Stimulated activated CD8-positive, alpha-beta memory T cell treated with anti-CD3 and anti-CD28 coated beads, Interleukin-4, amount 100 ng/mL, for 1 hour (primary cell): ENCODE measurements at places on chromosomes 4 and X.

DNA sequence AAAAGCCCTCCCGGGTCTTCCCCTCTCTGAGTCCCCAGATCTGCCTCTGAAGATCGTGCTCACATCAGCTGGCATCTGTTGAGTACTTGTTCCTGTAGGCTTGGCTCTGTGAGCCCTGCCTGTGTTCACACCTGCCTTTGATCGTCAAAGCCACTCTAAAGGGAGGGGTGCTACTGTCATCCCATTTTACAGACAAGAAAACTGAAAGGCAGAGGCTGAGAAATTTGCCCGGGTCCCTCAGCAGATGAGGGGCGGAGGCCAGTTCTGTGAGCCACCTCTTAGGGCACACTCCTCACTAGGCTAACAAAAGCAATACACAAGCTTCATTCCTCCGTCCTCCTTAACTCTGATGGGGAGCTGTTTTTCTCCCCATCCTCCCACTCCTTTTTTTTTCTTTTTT lies 655 bp downstream of the CYTL1 start:
- DNase-seq, result no peak

GRCh38 chr4:22202246-22202974 lies 253.8 kb upstream of the KCNIP4 start:
- no peak for DNase-seq

DNA sequence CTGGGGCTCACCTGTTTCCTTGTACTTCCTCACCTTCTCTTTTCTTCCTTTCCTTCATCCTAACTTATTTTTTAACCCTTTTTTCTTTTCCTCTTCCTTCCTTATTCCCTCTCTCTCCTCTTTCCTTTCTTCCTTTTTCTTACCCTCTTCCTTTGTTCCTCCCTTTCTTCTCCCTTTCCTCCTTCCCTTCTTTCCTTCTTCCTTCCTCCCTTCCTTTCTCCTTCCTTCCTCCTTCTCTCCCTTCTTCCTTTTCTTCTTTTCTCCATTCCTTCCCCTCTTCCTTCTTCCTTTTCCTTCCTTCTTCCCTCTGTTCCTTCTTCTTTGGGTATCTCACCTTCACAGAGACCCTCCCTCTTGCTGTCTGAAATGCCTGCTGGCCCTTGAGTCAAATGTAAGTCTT lies 22.1 kb upstream of the CBR4 start:
- no peak for DNase-seq

DNA sequence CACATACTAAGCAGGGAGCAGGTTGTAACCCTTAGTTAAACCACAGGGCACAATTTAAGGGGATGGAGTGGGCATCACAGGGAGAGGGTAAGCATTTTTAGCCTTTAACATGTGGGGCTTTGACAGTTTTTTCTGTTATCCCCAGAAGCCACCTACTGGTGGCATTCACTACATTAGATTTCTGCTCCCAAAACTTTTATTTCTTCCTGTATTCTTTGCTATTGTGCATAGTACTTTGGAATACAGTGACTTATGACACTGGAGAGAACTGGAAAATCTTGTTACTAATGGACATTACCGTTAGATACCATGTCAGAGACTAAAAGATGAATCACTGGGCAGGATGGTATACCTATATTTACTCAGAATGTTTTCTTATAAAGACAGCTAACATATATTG lies 7.3 kb downstream of the TRIM75 start:
- DNase-seq, result no peak

GRCh38 chrX:10041383-10041782 lies 74.2 kb downstream of the CLDN34 start:
- no peak for DNase-seq

- no peak for DNase-seq
Observed at GRCh38 chrX:102517326-102517725, 787 bp upstream of the TMSB15A start.

GRCh38 chr4:177986236-177986635 lies 544.0 kb upstream of the AGA start:
- no peak for DNase-seq

- no peak for DNase-seq
Observed at GRCh38 chr4:54942721-54943120, 182.7 kb downstream of the KDR start.

DNA sequence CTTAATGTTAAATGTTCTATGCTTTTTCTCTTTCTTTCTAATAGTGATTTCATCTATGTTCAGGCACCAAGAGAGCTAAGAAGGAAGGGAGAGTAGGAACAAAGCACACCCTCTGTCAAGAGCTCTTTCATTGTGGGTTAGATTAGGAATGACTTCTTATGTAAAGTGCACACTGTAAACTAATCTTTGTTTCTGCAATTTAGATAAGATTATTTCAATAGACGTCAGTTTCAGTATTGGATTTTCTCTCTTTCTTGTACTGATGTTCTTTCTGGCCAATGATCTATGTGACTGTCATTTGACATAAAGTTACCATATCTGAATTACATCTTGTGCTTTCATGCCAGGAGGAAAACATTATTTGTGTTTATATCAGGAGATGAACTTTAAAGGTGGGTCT lies 48.2 kb downstream of the ATOH1 start:
- DNase-seq, result no peak

GRCh38 chr4:15084780-15085179 lies 82.5 kb downstream of the CPEB2 start:
- no peak for DNase-seq

DNA sequence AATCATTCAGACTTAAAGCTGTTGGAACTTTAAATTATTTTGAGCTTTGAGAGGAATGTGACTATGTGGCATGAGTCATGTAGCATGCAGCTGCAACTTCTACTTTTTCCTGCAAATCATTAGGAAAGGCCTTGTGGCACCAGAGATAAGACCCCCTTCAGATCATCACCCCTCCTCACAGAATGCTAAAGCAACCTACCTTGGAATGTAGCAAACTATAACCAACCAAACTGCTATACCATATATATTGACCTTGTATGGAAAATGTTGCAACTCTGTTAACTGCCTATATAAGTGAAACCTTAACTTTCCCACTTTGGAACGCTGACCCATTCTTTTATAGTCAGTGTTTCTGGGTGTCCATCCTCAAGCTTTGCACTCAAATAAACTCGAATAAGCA lies 32.0 kb downstream of the ATXN3L start:
- DNase-seq, result no peak

- DNase-seq, result no peak
Observed at GRCh38 chrX:148470324-148470723, 30.1 kb upstream of the AFF2 start.

- no peak for DNase-seq
Observed at GRCh38 chrX:103883533-103883932, 51.5 kb upstream of the RAB9B start.

GRCh38 chr4:80180743-80181142 lies 16.6 kb upstream of the PRDM8 start:
- DNase-seq, result no peak
